ENCODE measurements at places on chromosomes 11 and 22. TPM values are rescaled to one million over a fixed set of nuclear protein-coding genes. Genes with fewer than 3 reads are reported as not detected.

The CSTPP1 gene
- total RNA-seq: 5.7 TPM

The EMID1 gene
- total RNA-seq: 8.9 TPM

The PDGFB gene
- total RNA-seq: 0.98 TPM

The BDNF gene
- total RNA-seq: 0.28 TPM

GRCh38 chr22:23002612-23003180 lies 67.6 kb upstream of the GNAZ start:
- no peak for DNase-seq

GRCh38 chr22:30998329-30998728 lies 29.3 kb downstream of the TUG1 start:
- no peak for DNase-seq

- no peak for DNase-seq
Observed at GRCh38 chr22:17828502-17829080, 54.3 kb upstream of the BID start.

DNA sequence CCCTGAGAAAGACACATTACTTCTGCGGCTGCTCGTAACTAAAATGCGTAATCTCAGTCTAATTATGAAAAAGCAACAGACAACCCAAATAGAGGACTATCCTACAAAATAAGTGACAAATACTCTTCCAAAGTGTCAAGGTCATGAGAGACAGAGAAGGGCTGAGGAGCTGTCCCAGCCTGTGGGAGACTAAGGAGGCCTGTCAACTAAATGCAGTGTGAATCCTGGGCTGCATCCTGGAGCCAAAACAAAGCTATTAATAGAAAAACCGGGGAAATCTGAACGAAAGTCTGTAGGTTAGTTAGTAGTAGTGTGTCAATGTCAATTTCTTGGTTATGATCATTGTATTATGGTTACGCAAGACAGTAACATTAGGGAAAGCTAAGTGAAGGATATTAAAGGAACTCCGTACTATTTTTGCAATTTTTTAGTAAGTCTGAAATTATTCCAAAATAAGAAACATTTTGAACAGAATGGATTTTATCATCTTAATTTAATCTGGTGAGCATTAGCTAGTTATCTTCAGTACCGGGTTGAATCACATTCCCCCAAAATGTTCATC lies 39.8 kb upstream of the SLC35C1 start:
- DNase-seq: no peak

GRCh38 chr22:27134315-27134701 lies 476.9 kb downstream of the MIAT start:
- DNase-seq: no peak

DNA sequence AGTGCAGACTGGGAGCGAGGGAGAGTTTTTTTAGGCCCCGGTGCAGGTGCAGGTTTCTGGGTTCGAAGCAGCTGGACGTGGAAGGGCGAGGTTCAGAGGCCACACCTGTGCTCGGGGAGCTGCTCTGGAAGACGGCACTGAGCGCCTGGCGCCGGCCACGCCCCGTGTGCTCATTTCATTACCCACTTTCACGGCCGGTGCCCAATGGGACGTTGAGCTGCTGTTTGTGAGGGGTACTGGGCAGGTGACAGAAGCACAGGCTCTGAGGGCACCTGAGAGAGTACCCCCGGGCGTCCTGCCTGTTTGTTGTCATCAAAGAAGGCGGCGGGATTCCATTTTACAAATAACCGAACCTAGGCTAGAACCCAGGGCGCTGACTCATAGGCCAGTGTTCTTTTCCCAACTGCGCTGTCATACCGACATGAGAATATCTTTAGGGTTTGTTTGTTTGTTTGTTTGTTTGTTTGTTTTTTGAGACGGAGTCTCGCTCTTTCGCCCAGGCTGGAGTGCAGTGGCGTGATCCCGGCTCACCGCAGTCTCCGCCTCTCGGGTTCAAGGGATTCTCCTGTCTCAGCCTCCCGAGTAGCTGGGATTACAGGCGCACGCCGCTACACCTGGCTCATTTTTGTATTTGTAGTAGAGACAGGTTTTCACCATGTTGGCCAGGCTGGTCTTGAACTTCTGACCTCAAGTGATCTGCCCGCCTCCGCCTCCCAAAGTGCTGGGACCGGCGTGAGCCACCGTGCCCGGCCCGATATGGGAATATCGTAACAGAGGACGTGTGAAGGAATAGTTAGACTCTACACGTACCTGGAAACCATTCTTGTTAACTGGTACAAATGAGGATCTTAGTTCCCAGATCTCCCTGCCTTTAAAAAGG lies 16.6 kb upstream of the SPTBN2 start:
- DNase-seq: no peak

- no peak for DNase-seq
Observed at GRCh38 chr11:69144316-69145049, 11.3 kb upstream of the SMIM38 start.

All from liver (tissue), 10 donors.